GM06990 (cell line): ENCODE measurements at places on chromosomes 4 and X.

DNA sequence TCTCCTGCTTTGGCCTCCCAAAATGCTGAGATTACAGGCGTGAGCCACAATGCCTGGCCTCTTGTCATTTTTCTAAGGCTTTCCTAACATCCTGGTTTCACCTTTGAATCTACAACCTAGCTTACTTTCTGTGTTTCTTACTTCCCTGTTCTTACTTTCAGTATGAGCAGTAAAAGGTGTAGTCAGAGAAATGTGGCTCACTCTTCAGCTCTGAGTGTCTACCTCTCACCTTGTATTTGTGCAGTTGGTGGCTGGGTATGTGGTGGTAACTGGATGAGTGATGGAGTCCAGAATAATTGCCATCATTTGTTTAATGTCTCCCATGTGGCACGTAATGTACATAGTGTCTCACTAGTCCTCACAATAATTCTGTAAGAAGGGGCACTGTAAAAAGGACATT is 19.1 kb upstream of the CXCL11 start:
- peak; percentile 69 for DNase-seq

DNA sequence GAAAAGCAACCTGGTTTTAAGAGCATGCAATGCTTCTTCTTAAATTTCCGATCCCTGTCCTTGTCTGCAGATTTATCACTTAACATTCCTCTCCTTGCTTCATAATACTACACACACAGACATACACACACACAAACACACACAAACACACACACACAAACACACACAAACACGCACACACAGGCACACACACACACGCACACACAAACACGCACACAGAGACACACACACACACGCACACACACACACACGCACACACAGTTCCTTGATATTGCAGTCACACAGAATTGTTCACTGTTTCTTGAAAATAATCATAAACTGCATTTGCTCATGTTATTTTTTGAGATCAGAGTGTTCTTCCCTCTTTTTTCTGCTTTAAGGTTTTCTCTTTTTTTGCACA is 458.3 kb upstream of the ATOH1 start:
- DNase-seq = no peak

GRCh38 chr4:90207887-90208454 is 80.8 kb downstream of the CCSER1 start:
- DNase-seq = no peak

- DNase-seq = no peak
Measured at GRCh38 chr4:14529653-14530052, 472.6 kb upstream of the CPEB2 start.

DNA sequence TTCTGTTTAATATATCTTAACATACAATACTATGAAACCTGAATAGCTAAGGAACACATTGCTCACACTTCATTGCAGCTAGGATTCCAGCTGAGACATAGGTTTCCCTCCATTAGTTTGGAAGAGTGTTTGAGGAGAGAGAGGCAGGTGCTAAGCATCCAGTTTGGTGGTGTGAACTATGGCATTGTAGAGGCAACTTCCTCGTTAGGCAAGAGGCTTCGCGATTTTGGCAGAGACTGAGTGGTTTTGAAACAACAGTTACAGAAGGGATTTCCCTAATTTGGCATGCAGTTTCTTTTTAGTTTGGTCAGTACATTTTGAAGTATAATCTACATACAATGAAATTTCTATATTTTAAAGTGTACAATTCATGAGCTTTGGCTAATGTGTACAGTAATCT is 117.1 kb upstream of the BMP3 start:
- DNase-seq = no peak

DNA sequence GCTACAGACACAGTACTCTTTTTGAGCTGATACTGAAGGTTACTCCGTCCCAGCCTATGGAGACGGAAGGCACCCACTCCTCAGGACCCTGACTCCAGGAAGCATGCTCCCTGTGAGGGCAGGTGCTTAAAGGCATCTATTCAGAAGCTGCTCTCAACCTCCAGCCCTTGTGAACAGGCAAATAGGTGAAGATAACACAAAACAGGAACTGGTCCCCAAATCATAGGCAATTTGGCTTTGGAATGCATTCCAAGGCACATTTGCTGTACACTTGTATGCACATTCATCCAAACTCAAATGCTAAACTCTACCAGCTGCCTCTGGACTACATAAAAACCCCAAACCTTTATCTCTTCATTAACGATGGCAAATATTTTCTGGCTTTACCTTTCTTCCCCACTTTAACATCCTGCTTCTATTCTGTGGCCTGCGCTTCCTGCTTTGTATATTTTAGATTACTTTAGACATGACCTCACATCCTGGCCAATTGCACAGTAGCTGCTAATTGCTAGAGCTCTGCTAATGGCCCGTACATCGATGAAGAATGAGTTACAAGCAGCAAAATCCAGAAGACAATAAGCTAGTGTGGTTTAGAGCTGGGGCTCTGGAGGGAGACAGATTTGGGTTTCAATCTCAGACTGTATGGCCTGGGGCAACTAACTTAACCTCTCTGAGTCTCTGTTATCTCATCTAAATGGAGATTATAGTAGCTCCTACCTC is 3.2 kb downstream of the SEL1L3 start:
- no peak for DNase-seq

- no peak for DNase-seq
Measured at GRCh38 chr4:48346594-48346993, 5.3 kb downstream of the SLAIN2 start.

DNA sequence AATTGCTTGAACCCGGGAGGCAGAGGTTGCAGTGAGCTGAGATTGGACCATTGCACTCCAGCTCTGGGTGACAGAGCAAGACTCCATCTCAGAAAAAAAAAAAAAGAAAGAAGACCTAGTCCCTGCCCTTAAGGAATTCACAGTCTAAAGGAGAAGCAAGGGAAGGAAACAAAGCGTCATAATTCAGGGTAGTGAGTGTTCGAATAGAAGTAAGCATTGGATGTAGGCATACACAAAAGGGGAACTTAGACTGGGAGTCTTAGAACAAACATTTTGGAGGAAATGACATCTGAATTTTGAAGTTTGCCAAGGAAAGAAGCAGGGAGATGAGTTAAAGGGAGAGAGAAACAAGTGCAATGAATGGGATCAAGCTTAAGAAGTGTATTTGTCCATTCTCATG is 32.4 kb downstream of the PPM1K start:
- DNase-seq = no peak

- DNase-seq = no peak
Measured at GRCh38 chr4:166842795-166843261, 391.5 kb downstream of the SPOCK3 start.

DNA sequence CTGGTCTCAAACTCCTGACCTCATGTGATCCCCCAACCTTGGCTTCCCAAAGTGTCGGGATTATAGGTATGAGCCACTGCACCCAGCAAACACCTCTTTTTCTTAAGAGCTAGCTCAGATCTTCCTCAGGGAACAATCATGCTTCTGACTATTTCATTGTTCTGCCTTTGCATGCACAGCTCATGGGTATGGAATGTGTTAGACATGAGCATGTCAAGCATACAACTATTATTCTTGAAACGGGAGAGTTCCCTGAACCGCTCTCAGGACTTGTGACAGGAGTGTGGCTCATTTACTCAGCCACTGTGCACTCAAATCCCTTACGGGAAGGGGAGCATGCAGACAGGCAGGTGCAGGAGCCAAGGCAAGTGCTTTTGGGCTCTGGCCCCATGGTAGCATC is 231.7 kb upstream of the TAPT1 start:
- DNase-seq = no peak

DNA sequence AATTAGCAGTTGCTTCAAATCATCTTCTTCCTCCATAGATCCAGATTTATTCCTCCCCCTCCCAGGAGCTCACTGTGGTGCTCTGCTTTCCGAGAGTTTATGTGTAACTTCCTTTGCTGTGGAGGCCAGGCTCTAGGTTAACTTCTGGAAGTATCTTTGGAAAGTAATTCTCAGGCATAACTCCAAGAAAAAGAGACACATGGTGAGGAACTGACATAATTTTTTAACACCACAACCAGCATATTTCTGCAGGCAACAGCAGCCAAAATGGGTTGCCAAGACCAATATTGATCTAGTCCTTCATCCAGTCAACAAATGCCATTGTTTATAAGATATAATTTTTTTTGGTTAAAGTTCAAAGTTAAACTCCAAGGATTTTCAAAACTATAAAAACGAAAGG is 114.5 kb upstream of the RBPJ start:
- DNase-seq = no peak

DNA sequence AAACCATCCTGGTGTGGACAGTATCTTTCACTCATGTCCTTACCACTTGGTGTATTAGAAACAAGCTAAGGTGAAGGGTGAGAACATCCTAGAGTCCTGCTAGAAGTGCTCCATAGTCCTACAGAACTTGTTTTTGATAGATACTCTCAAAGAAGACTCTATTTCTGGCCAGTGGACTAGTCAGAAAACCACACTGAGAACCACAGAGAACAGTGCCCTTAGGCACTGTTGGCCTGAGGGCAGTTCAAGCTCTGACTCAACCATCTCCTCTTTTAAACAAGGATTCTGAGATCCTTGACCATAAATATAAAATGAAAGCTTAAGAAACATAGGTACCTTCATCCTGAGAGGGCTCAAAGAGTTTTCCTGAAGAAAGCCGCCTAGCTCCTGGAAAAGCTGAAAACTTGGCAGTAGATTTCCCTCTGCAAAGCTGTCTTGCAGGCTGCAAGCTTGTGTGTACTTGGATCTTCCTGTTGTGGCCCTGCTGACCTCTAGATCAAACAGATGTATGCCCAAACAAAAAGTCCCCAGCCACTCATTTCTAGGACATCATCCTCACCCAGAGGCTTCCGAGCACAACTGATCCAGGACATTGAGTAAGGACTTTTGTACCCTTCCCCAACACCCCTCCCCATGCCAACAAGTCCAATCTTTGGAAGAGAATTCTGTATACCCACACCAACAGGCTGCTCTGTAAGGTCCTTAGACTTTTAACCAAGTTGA is 111.6 kb upstream of the CXCL13 start:
- peak; percentile 5 for DNase-seq

DNA sequence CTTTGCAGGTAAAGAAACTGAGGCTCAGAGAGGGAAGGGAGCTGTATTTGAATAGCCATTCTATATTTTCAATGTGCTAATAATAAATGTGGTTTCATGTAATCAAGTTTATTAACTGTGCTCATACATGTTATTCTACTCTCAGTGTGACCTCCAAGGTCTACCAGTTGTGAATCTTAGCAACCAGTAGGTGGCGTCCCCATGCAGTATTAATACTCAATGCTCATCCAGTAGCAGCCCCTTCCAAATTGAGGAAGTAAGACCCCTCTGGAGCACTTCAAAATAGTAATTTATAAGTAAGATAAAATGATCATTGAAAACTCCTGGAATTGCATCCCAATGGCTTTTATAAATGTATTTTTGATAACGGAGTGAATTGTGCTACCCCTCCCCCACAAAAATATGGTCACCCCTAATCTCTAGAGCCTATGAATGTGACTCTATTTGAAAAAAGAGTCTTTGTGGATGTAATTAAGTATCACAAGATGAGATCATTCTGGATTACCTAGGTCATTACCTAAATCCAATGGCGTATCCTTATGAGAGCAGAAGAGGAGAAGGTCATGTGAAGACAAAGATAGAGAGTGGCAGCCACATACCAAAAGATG is 20.4 kb upstream of the SEPSECS start:
- no peak for DNase-seq

DNA sequence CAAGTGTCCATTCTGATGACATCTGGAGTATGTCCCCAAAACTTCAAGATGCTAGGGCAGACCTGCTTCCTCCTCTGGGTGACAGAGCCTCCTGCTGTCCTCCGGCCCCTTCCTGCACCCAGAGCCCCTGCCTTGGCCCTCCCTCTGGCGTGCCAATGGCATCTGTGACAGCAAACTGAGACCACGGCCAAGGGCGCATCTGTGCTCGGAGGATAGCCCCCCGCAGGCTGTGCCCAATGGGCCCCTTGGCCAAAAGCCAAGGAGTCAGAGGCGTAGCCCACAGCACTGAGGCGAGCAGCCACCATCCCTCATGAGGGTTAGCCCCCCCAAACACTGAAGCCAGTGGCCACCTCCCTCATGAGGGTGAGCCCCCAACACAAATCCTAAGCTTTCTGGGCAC is 7.9 kb downstream of the LRPAP1 start:
- no peak for DNase-seq

GRCh38 chr4:181646864-181647263 is 596.3 kb upstream of the TENM3 start:
- no peak for DNase-seq

- no peak for DNase-seq
Measured at GRCh38 chrX:105553118-105553517, 269.2 kb upstream of the NRK start.

- no peak for DNase-seq
Measured at GRCh38 chr4:117447925-117448324, 362.5 kb upstream of the TRAM1L1 start.

- peak; percentile 63 for DNase-seq
Measured at GRCh38 chrX:131728295-131729145, 184.6 kb downstream of the OR13H1 start.

GRCh38 chr4:1365271-1366178 is 18.5 kb downstream of the UVSSA start:
- no peak for DNase-seq

DNA sequence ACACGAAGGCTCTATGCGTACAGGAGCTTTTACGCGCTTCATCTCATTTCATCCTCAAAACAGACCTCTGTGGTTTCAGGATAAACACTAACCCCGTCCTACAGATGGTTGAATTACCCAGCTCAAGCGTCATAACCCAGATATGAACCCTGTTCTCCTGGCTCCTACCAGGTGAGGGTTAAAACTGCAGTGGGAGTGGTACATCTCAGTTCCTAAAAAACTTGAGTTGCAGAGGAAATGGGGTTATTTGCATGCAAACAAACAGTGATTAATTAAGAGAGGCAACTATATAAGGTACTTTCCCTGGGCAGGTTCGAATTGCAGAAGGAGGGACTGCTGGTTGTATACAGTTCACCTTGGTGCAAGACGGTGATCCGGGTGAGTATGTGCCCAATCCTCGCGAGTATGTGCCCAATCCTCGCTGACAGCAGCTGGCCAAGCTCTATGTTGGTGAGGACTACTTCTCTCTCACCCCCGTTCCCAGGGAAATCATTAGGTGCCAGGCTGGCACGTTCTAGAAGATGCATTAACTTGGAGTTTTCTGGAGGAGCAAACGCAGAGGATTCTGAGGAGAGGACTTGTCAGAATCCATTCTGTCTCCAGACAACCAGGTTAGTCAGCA is 72.6 kb downstream of the FHDC1 start:
- no peak for DNase-seq

GRCh38 chrX:78574306-78574705 is 84.8 kb downstream of the RTL3 start:
- no peak for DNase-seq

DNA sequence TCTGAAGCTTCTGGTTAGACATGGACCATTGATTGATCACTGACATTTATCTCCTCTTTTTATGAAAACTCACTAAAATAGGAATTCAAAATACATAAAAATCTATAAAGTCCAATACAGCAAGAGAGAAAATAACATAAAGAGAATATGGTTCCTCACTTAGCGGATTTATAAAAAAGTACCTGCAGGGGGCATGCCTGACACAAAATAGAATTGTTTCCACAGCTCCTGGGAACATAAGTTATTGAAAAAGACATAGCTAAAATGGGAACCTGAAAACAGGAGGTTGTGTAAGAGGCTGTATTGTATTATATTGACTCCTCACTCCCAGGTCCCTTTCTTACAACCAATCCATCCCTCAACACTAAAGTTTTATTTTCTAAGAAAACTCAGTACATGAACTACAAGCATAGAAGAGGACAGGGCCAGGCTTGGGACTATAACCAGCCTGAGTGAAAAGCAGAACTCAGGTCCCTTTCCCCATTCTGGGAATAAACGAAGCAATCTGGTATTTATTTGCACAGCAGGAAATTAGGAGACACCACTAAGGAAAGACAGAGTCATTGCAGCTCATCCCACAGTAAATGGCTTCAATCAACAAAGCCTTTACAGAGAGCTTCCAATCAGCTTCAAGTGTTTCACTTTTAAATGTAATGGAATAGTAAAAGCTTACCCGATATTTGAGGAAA is 121.1 kb upstream of the NDST4 start:
- no peak for DNase-seq
